NCI-H460 (cell line): ENCODE measurements at places on chromosomes 7 and 10. TPM values are rescaled to one million over a fixed set of nuclear protein-coding genes. Genes with fewer than 3 reads are reported as not detected.

GRCh38 chr10:3095373-3096139, 28.2 kb downstream of the PFKP start:
- peak; percentile 92 for DNase-seq

DNA sequence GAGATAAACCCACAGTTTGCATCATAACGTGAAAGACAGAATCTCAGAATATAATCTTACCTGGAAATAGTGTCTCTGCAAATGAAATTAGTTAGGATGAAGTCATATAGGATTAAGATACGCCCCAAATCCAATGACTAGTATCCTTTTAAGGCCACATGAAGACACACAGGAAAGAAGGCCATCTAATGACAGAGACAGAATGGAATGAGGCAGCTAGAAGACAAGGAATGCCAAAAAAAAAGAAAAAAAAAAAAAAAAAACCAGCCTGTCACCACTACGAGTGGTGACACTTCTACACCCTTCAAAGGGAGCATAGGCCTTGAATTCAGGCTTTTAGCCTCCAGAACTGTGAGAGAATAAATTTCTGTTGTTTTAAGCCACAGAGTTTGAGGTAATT, 82.9 kb downstream of the HYCC1 start:
- DNase-seq: no peak

DNA sequence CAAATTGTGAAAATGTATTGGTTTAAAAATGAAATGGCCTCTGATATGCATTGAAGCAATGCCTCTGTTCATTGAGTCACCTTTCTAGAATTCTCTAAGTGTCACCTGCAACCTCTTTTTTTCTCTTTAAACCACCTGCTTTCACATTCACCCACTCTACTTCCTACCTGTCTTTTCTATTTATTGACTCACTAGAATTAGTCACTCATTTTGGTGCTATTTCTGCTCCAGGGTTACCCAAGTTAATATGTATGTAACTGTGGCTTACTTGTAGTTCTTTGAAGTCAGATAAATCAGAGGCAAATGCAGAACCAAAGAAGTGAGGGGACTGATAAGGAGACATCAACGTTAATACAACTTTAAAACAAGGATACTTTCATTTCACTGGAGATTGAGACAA, 674.7 kb downstream of the CCSER2 start:
- DNase-seq: no peak

- DNase-seq: no peak
These were observed 71.4 kb downstream of the CALCR start for GRCh38 chr7:93503088-93503487.

DNA sequence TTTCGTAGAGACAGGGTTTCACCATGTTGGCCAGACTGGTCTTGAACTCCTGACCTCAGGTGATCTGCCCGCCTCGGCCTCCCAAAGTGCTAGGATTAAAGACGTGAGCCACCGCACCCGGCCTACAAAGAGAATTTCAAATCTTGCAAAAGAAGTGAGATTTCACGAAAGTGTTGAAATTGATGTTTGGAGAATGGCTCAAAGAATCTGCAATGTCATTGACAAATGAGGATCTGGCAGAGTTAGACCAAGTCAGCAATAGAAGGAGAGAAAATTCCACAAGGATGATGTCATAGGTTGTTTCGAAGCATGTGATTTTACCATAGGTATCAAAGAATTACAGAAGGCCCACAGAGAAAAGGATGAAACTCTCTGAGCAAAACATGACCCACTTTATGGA, 71.7 kb downstream of the LYZL2 start:
- peak; percentile 78 for DNase-seq

GRCh38 chr7:30406664-30407425, 71.7 kb downstream of the NOD1 start:
- no peak for DNase-seq

- DNase-seq: no peak
These were observed 36.6 kb downstream of the ADCY1 start for GRCh38 chr7:45610660-45611299.

- peak; percentile 14 for DNase-seq
These were observed 14.3 kb downstream of the RHEB start for GRCh38 chr7:151505433-151505832.

DNA sequence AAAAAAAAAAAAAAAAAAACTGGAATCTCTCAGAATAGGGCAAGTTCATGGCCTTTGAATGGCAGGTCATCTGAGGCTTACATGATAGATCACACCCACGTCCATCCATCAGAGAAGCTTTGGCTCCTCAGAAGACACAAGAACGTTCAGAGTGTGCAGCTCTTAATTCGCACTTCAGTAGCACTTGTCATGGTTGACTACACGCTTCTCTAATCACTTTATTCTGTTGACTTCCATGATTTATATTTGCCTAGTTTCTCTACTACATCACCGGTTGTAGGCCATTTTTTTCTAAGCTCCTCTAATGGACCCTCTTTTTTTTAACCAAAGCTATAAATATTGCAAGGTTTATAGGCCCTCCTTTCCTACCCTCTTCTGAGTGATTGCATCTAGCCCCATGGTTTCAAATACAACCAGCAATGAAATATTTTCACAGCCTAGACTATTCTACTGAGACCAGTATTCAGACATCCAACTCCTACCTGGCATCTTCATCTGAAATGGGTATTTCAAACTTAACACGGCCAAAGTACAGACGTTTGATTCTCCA, 305.4 kb upstream of the CELF2 start:
- no peak for DNase-seq

Gene CYP2C8
- not detected in 2 replicates for total RNA-seq

Gene CLDN3
- total RNA-seq: 1.0 and 1.7 TPM in 2 replicates

Gene RBP3
- not detected in 2 replicates for total RNA-seq

Gene LRRC18
- total RNA-seq: not detected in 2 replicates

Gene FMC1
- total RNA-seq: 13.5 and 14.8 TPM in 2 replicates
